ENCODE measurements at places on chromosomes 2 and 18. TPM values are rescaled to one million over a fixed set of nuclear protein-coding genes. Genes with fewer than 3 reads are reported as not detected.

The PIEZO2 gene
- polyA plus RNA-seq, result not detected

The CYP26B1 gene
- 0.26 TPM for polyA plus RNA-seq

The SERPINB10 gene
- polyA plus RNA-seq, result 0.10 TPM

The REEP1 gene
- 0.13 TPM for polyA plus RNA-seq

Measured in SK-N-SH (cell line).